ENCODE measurements at places on chromosomes 12 and 14.

DNA sequence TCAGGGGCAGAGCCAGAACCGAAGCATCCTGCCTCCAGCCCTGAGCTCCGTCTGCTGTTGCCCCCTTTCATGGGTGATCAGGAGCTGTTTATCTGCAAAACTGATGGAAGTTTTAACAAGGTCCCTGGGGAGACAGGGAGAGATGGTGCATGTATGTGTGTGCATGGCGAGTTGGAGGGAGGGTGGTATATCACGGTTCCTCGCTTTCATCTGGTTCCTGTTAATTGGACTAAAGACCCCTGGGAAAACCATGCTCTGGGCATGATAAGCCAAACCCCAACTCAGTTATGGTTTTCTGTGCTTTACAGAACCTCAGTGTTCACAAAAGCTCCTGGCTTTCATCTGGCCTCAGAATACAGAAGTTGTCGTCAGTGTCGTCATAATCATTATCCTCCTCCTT lies 133.6 kb downstream of the KSR2 start:
- DNase-seq: no peak

GRCh38 chr12:111287125-111287900 lies 81.6 kb downstream of the PHETA1 start:
- DNase-seq: no peak

- DNase-seq: no peak
These were observed 1400.9 kb upstream of the FLRT2 start for GRCh38 chr14:84129007-84129406.

DNA sequence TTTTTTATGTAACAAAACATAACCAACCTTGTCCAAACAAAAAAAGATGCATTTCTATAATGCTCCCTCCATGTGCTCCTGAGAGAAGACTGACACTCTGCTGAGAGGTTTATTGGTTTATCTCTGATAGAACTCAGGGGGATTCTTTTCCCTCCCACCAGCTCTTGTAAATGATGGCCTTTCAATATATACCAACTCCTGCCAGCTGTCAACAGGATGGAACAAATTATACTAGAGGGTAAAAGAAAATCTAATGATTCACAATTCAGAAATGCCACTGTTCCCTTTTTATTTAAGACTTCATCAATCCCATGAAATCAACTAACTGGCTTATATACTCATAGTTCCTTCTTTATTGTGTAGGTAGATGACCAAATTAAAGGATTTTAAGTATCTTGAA lies 25.4 kb downstream of the PSMC1 start:
- DNase-seq: peak; percentile 35

DNA sequence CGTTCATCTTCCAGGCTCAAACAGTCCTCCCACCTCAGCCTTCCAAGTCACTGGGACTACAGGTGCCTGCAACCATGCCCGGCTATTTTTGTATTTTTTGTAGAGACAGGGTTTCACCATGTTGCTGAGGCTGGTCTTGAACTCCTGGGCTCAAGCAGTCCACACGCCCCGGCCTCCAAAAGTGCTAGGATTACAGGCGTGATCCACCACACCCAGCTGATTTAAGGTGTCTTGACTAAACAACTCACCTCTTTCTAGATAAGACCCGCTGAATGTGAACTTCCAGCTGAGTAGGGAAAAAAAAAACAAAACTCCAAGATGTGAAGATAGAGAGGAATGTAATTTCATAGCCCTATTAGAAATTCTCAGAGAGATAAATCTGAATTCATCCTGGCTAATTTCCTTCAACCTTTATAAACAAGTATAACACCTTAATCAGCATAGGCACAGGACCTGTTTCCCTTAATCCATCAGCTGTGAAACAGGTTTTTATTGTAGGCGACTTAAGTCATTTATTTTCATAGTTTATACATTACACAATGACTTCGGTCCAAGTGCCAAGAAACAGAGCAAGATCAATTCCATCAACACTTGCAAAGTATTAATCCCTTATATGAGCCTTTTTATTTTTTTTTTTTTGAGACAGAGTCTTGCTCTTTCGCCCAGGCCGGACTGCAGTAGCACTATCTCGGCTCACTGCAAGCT lies 51.5 kb downstream of the HCAR2 start:
- DNase-seq: no peak

DNA sequence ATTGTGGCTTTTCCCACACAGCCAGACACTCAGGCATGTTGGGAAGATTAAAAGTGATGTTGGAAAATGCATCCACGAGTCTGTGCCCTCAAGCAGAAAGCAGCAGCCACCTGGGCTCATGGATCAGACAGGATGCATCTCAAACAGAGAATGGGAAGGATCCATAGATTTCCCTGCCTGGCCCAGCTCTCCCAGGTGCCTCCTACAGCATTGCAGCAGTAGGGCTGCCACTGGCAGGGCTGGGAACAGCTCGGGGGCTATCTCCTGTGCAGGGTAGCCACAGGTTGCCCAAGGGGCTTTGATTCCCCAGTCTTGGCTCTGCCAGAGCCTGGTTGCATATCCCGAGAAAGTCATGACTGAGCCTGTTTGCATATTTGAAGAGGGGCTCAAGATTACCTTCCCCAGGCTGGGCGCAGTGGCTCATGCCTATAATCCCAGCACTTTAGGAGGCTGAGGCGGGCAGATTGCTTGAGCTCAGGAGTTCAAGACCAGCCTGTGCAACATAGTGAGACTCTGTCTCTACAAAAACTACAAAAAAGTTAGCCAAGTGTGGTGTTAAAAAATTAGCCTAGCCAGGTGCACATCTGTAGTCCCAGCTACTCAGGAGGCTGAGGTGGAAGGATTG lies 19.5 kb downstream of the C14orf132 start:
- DNase-seq: no peak

GRCh38 chr14:53412819-53413675 lies 259.9 kb upstream of the DDHD1 start:
- DNase-seq: peak; percentile 18

- DNase-seq: peak; percentile 18
These were observed 167.4 kb upstream of the RGS6 start for GRCh38 chr14:71764701-71765382.

GRCh38 chr14:50790589-50790988 lies 40.4 kb downstream of the NIN start:
- no peak for DNase-seq

- peak; percentile 49 for DNase-seq
These were observed 32.3 kb downstream of the KCNK13 start for GRCh38 chr14:90093942-90094595.

GRCh38 chr12:118428643-118429042 lies 52.3 kb downstream of the SUDS3 start:
- DNase-seq: no peak

DNA sequence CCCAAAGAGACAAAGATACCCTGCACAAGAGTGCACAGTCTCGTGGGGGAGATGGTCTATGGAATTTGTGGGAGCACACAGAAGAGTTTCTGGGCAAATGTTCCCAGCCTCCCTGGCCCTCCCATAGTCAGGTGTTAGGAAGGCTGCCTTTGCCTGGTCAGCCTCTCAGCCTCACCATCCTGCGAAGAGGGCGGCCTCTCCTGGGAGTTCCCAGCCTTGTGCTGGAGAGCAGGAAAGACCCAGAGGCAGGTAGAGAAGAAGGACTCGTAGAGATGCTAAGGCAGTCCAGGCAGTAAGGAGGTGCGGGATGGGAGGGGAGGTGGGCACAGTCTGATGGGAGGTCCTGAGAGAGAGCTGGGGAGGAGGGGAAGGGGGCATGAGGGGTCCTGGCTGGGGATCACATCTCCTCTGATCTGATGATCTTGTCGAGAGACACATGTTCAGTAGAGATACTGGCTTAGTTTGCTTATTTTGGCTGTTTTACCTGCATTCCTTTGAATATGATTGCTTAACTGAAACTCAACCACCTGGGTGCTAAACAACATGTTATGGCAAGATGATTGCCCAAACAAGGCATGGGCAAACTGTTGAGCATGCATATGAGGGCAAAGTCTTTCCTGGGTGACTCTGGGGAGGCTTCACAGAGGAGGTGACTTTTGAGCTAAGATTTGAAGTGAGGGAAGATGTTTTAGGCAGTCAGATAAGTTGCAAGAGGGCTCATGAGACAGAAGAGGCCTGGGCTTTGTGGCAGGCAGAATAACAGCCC lies 10.5 kb downstream of the SERPINA6 start:
- DNase-seq: no peak

GRCh38 chr14:98136012-98136789 lies 1135.8 kb downstream of the BCL11B start:
- DNase-seq: no peak

DNA sequence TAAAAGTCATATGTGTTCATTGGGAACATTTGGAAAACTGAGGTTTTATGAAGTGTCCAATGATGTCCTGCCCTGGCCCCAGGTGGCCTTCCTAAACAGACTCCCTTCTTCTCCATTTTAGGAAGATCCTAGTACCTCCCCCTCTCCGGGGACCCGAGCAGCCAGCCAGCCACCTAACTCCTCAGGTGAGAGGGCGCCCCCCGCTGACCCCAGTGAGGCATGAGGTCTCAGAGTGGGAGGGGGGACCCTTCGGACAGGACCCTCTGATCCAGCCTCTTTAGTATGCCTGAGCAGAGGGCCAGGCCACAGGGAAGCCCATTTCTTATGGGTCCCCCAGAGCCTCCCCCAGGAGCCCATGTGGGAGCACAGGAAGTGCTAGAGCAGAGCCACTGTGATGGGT lies 23.7 kb downstream of the DEGS2 start:
- no peak for DNase-seq

GRCh38 chr14:73725116-73726024 lies 11.2 kb upstream of the PNMA1 start:
- peak; percentile 59 for DNase-seq

DNA sequence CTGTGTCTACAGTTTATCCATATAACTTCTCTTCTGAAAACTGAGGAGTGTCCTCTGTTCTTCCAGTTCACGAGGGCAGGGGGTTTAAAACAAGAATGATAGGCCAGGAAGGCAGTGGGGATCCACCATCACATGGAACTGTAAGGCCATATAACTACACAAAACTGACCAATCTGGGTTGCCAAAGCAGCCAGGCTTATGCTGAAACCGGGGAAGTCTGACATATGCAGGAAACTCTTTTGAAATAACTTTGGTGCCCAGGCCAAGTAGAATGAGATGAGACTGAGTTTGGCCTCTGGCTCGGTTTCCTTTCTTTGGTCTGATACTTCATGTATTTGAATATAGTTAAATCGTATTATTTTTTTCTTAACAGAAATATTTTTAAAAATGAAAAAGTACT lies 18.0 kb upstream of the ATF1 start:
- no peak for DNase-seq

- no peak for DNase-seq
These were observed 25.5 kb downstream of the FOXN3 start for GRCh38 chr14:89391556-89391955.

- no peak for DNase-seq
These were observed at the start of gene FOXN4 for GRCh38 chr12:109308534-109309380. Gene FOXN4, minus strand, starts transcription at chr12:109309284. Its CDS starts 963 bp downstream, at chr12:109308321.

GRCh38 chr12:55642267-55642666 lies 5.6 kb downstream of the OR10P1 start:
- DNase-seq: no peak

DNA sequence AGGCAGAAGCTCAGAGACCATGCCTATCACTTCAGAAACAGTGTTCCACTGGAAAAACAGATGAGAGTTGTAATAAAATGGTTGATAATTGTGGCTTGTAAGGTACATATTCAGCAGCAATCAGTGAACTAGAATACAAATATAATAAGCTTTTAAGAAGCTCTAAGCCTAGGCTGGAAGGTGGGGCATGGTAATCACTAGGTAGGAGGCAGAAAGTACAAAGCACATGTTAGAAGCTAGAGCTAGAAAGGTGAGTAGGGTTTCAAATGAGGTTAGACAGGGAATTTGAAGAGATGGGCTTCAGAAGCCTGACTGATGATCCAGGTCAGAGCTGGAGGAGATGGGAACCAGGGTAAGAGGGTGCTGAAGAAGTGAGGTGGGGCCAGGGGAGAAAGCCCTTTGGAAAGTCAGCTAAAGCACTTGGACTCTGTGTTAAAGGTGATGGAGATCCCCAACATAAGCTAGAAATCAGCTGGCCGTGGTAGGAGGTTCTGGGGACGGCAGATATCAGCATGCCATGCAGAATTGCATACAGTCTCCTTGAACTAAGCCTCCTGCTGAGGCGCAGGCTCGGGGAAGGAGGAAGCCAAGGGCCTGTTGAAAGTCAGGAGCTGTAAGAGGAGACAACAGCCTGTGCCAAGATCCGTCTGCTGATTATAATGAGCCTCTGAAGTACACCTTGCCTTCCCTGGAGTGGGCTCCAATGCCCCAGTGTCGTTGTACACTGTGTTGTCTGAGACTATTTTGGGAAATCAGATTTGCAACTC lies 659.4 kb downstream of the BCL11B start:
- DNase-seq: no peak

GRCh38 chr14:35861204-35861868 lies 35.2 kb downstream of the BRMS1L start:
- DNase-seq: no peak

- DNase-seq: peak; percentile 22
These were observed 91.8 kb upstream of the PWP1 start for GRCh38 chr12:107593713-107594381.

GRCh38 chr12:11705010-11705409 lies 55.5 kb downstream of the ETV6 start:
- peak; percentile 84 for DNase-seq

- peak; percentile 18 for DNase-seq
These were observed 33.6 kb upstream of the PLEKHA5 start for GRCh38 chr12:19095756-19096480.

DNA sequence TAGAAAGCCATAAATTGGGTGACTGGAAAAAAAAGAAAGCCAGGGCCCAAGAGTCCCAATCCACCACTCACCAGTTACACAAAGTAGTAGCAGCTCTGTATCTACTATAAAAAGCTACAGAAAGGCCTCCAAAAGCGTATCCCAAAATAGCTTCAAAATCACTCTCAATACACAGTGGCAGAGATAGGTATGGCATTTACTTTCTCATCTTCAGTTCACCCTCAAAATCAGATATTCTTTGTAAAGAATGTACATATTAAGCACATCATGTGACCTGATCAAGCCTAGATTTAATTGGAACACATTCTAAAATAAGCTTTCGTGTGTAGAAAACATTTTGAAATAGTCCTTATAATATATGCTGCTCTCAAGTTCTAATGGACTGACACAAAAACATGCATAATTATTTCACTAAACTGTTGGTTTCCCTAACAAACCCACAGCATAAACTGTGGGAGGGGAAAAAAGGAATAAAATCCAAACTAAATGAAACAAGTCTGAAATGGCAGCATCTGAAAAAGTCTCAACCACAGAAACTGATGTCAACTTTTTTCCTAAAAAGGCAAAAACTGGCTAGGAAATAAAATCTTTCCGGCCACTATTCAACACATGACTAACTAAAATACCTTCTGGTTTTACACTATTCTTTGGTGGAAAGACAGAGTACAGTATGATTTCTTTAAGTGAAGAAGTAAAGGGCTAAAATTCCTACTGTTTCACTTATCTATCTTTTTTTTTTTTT lies 25.9 kb downstream of the UBE2N start:
- DNase-seq: peak; percentile 61

GRCh38 chr14:90691627-90692026 lies 124.6 kb downstream of the TTC7B start:
- DNase-seq: no peak

GRCh38 chr12:91892081-91892855 lies 253.4 kb downstream of the BTG1 start:
- DNase-seq: no peak

DNA sequence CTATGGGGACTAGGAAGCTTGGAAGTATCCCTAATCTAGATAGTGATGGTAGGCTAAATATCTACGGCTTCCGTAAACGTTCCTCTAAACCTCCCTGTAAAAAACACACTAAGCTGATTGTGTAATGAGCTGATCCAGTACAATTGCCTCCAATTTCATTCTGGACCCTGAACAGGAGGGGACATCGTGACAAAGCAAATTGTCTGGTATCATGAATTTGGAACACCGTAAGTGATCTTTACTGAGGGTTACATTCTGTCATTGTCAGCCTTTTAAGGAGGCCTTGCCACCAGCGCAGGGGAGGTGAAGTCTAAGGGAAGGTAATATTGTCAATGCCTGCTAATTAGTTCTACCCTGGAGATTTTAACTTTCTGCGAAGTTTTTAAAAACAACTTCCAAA lies 487 bp upstream of the MGST1 start:
- DNase-seq: no peak
